Activated CD4-positive, alpha-beta memory T cell treated with anti-CD3 and anti-CD28 coated beads for 36 hours (primary cell): ENCODE measurements at places on chromosomes 4 and X. TPM values are rescaled to one million over a fixed set of nuclear protein-coding genes. Genes with fewer than 3 reads are reported as not detected.

PCSK1N gene
- total RNA-seq = 2.8 TPM

TENM3 gene
- total RNA-seq = not detected

DNA sequence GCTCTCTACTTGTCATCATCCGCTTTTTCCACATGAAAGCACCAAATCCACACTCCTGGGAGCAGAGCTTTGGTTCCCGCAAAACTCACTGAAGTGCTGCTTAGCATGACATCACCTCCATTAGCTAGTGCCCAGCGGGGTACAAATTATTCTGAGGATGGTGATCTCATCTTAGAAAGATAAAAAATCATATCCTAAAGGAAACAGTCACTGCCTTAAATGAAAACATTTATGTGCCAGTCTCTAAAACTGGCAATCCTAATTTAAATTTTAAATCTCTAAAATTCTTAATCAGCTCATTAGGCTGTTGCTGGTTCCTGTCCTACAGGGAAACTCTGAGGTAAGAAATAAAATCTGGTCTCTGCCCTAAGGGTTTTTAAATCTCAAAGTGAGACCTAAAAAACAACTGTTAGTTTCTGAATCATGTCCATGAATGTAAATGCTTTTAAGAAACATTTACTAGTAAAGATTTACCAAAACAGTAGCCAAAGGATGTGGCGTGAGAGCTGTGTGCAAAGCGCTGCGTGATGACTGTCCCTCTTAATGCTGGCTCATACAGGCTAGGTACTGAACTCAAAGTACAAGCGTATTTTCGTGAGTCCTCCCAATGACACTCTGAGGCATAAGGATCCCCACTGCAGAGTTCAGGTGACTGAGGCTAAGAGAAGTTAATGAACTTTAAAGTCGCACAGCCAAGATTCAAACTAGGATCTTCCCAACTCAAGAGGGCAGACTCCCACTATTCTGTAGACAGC lies 4.5 kb downstream of the CASP3 start:
- DNase-seq = peak; percentile 55

DNA sequence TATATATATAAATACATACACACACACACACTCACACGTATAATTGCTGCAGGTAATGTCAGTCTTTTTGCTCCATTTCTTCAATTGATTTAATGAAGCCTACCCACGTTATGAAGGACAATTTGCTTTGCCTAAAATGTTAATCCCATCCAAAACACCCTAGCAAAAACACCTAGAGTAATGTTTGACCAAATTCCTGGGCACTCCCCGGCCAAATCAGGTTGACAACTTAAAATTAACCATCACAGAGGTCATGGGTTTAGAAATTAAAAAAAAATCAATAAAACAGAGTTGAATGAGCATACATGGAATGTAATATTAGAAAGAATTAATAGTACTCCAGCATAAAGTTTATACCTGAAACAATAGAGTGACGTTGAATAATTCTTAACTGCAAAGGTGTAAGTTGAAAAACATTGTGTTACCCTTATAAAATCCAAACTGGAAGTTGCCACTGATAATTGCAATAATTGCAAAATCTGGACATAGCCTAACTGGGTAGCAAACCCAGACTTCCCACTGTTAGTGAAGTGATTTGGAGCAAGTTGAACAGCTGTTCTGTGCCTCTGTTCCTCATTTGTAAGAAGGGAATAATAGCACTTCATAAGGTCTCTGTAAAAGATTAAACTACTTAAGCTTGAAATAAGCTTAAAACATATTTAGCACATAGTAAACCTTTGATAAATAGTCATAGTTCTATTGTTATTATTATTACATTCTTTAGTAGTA lies 2120.5 kb downstream of the PCDH7 start:
- no peak for DNase-seq

GRCh38 chr4:8323947-8324555 lies 54.5 kb downstream of the HTRA3 start:
- DNase-seq = no peak

GRCh38 chr4:58138786-58139668 lies 1028.8 kb upstream of the IGFBP7 start:
- no peak for DNase-seq

DNA sequence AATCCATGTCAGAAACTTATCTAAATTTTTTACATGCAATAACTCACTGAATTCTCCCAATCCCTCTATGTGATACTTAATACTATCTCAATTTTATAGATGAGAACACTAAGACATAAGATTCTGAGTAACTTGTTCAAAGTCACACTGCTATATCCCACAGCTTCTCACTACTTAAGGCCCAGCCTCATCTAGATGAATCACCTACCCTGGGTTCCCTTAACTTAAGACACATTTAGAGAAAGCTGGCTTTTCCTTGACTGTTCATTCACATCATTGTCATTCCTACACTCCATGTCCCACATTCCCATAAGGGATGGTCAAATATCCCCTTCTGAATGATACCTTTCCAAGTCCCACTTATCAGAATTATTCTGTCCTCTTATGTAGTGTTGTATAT lies 21.0 kb downstream of the TNIP3 start:
- DNase-seq = no peak

DNA sequence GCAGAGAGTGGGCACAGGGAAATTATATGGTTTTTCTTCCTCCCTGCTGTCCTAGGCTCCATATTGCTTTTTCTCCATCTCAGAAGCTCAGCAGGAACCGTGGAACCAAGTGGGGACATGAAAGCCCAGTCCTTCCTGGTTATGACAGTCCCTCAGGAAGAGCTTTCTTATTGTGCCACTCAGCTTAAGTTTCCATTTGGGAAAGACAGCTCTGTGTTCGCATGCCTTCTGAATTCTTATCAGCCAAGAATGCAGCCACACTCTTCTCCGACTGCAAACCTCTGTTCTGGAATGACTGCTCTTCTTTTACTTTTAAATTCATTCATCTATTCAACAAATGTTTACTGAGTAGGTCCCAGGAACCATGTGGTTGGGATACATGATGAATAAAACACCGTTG lies 58.0 kb upstream of the PPARGC1A start:
- no peak for DNase-seq

DNA sequence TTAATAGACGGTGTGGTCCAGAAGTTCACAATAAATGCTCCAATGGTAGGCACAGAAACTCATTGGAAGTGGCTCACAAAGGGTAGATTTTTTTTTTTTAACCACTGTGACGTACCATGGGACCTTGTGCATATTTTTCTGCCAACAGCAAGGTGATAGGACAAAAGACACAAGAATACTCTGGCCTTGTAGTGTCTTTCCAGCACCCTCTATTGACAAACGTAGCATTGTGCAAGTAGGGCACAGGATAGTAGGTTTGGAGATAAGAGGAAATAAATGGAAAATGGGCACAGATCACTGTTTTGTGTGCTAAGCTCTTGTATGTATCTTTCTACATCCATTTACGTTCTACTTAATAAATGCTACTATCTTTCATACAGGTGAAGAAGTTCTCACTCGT lies 2054.9 kb downstream of the PCDH7 start:
- DNase-seq = no peak

GRCh38 chr4:48121180-48121579 lies 12.9 kb downstream of the TXK start:
- DNase-seq = no peak

SHOX gene
- not detected for total RNA-seq

CCDC110 gene
- total RNA-seq = 0.10 TPM

DNA sequence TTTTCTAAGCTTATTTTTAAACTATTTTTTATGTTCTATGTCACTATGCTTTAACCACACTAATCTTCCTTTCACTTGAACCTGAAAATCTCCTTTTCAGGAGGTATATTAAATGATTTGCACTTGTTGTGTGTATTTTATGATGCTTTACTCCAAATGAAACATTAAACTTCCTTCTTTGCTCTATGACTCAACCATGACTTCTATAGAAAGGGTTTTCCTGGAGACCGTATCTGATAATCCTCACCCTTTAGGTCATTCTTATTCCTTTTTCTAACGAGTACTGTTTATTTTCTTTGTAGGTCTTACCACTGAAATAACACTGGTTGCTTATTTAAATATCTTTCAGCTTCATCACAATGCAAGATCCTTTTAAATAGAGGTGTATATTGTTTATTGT lies 1163.2 kb downstream of the PCDH18 start:
- DNase-seq = no peak

DNA sequence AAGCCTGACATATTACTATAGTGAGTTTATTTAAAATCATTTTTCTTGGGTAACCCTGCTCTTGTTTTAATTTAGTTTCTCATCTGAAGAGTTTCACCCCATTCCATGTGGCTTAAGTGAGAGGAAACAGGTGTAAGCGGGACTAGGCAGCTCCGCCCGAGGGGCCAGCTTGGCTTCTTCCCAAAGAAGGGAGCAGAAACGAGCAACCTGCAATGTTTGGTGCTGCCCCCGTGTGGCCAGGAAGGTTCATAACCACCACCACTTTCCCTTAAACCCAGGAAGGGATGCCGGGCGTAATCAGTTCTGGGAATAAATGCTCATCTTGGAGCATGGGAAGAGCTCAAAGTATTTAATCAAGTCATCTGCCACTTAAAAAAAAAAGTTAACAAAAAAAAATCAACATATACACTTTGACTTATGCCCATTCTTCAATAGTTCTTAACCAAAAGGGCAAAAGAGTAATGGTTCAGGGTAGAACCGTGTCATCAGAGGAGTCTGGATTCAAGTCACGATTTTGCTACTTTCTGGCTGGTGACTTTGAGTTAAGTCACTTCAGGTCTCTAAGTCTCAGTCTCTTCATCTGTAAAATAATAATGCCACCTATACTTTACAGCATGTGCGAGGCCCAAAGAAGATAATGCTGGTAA lies 147.9 kb downstream of the NSUN7 start:
- peak; percentile 76 for DNase-seq
